ENCODE measurements at places on chromosomes 16 and 17. TPM values are rescaled to one million over a fixed set of nuclear protein-coding genes. Genes with fewer than 3 reads are reported as not detected.
A peak's percentile ranks its signal among the peaks of the same experiment; 100 is the strongest.

UBALD2 gene
- total RNA-seq: 189 TPM

LHX1 gene
- not detected for total RNA-seq

OVCA2 gene
- total RNA-seq: 33.8 TPM

TPSD1 gene
- total RNA-seq: not detected

CCL7 gene
- not detected for total RNA-seq

ETV4 gene
- total RNA-seq: not detected

DNA sequence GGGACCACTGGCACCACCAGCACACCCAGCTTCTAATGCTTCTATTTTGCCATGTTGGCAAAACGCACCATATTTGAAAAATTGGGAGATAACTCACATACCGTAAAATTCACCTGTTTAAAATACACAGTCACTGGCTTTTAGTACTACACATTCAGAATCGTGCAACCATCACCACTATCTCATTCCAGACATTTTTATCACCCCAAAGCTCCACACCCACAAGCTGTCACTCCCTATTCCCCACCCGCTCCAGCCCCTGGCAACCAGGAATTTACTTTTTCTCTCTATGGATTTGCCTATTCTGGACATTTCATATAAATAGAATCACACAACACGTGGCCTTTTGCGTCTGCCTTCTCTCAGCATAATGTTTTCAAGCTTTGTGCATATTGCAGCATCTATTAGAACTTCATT lies 25.0 kb downstream of the PPL start:
- no peak for DNase-seq

GRCh38 chr17:61135782-61136181 lies 263.9 kb upstream of the TBX2 start:
- DNase-seq: no peak

- DNase-seq: peak; percentile 36
Measured at GRCh38 chr17:1709971-1710806, at the start of gene TLCD2. Gene TLCD2 (minus strand): TSS chr17:1710377. CDS start chr17:1710242, 135 bp downstream.

DNA sequence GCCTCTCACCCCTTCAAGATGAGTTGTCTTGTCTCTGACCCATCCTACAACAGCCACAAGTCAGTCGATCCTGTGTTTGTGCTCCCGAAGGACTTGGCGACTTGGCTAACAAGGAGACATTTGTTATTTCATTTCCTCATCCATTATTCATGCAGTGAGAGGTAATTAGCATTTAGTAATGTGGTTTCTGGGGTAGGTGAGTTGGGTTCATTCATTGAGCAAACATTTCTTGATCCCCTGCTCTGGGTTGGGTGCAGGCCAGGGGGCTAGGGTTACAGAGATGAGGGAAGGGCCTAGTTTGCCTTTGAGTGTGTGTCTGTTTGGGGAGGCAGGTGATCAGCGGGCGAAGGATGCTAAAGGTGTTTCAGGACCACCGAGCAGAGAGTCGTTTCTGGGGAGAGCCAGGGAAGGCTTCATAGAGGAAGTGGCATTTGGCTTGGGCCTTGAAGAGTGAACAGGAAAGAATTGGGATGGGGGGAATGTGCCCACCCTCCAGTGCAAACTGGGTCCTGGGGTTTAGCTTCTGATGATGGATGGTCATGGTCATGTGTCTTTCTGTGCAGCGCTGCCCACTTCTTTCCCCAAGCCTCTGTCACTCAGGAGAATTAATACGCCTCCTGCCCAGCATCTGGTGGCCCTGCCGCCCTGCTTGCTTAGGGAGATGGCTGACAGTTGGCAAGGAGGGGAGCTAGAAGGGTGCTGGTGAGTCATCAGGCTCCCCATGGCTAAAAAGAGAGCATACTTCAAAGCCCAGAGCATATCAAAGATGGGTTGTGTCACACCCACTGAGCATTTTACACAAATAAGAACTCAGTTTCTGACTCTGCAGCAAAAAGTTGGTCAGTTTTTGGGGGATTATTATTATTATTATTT lies 38.5 kb downstream of the MSI2 start:
- no peak for DNase-seq

DNA sequence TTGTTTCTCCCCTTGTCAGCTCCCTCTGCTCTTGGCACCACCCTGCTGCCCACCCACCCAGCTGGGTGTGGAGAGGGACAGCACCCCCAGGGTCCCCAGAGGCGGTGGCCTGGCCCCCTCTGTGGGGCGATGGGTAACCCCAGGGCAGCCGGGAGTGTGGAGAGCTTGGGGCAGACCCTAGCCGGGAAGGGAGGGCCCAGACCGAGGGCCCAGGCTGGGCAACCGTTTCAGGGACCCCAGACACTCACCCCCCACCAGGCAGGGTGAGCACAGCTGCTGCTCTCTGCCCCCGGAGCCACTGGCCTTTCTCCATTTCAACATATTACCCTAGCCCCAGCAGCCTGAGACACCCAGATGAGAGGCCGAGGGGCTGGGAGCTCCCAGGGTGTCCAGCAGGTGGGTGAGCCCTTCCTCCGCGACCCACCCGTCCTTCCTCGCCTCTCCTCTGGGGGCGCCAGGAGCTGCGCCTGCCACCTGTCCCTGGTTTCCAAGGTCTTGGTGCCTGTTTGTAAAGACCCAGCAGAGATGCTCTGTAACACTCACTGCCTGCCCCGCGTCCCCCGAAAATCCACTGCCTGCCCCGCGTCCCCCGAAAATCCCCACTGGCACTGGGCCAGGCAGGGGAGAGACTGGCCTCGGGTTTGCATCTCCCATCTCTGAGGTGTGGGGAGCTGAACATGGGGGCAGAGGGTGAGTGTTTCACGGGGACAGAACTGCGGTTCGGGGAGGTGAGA lies 45.4 kb downstream of the BAHCC1 start:
- no peak for DNase-seq

GRCh38 chr17:497241-498034 lies 144.8 kb upstream of the RPH3AL start:
- no peak for DNase-seq

- DNase-seq: no peak
Measured at GRCh38 chr16:26263406-26263805, 571.6 kb downstream of the HS3ST4 start.
